ENCODE measurements at places on chromosomes 16 and 17. TPM values are rescaled to one million over a fixed set of nuclear protein-coding genes. Genes with fewer than 3 reads are reported as not detected.

ADAD2 gene
- not detected for total RNA-seq

ARHGAP23 gene
- 118 TPM for total RNA-seq

- DNase-seq: no peak
Measured at GRCh38 chr17:1058423-1059130, 61.6 kb downstream of the TIMM22 start.

NAGS gene
- total RNA-seq: 0.91 TPM

DNA sequence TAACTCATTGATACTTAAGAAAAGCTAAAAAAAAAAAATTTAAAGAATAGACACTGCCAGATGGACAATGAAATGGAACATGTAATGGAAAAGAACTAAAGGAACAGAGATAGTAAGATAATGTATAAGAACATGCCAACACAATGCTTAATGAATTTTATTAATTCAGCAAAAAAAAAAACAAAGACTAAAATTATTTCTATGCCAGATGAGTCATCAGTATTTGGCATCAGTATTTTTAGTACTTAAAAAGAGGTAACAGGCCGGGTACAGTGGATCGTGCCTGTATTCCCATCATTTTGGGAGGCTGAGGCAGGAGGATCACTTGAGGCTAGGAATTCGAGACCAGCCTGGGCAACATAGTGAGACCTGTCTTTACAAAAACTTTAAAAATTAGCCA is 168.5 kb downstream of the CYB561 start:
- no peak for DNase-seq

KRT12 gene
- not detected for total RNA-seq

DNA sequence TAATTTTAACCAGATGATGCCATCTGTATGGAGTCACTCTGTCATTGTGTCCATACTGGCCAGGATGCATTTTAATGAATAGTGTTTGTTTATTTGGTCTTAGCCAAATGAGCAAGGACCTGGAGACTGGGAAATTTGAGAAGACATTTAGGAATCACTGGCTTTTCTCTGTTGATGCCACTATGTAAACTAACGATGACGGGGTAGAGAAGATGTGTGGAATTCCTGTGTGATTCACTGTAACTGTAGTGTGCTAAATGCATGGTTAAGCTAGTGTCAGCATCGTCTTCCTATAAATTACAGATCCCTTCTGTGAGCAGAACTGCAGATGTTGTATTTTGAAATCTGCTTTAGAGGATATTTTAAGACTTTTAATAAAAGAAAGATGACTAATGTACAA is 66.6 kb downstream of the NOS2 start:
- DNase-seq: no peak

- no peak for DNase-seq
Measured at GRCh38 chr16:13643412-13643811, 276.5 kb upstream of the ERCC4 start.

CAMKK1 gene
- total RNA-seq: 3.8 TPM

DNA sequence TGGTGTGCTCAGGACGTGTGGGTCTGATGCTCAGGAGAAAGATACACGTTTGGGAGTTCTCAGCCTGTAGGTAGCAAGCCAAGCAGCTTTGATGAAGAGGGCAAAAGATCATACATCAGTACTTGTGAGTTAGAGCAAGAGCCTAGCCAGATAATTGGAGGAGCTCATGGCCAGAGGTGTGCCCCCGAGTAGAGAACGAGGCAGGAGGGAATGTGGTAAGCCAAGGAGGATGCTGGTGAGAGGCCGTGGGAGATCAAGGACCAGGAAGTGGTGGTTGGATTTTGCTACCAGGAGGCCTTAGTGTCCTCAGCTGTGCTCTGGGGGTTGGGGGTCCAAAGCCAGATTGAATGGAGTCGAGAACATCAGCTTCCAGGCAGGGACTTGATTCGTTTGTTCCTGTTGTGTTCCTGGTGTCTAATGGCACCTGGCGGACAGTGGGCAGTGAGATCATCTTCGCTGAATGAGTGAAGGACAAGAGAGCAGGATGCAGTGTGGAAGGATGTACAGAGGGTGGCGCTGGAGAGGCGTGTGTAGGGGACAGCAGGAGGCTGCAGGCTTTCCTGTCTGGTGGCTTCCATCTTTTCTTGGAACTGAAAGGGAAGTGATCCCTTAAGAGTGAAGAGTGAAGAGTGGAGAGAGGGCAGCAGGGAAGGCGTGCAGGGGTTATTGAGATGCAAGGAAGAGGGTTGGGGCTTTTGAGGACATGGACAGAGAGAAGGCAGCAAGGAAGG is 11.6 kb downstream of the FBXL19 start:
- no peak for DNase-seq

CCL8 gene
- not detected for total RNA-seq

PRR35 gene
- total RNA-seq: 0.09 TPM

IST1 gene
- total RNA-seq: 241 TPM

DNA sequence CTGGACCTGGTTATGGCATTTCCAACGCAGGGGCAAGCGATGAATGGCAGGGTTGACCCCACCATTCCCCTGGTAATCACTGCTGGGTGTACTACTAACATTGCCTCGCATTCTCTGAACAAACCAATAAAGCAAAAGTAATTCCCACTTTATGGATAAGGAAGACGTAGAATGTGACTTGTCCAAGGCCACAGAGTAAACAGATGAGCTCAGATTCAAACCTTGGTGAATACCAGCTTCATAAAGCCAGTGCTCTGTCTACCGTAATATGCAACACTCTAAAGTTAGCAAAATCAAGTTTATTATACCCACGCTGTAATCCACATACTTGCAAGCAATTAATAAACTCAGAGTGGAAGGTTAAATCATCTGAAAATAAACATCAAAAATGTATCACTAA is 59.6 kb downstream of the ANKFY1 start:
- DNase-seq: peak; percentile 62

GRCh38 chr16:31010585-31011325 is at the start of gene STX1B:
STX1B (minus strand) TSS chr16:31010638; CDS start chr16:31010396, 242 bp downstream.
- no peak for DNase-seq
